Hypothalamus (tissue), 51 donors: ENCODE measurements at places on chromosomes 7 and 10.

DNA sequence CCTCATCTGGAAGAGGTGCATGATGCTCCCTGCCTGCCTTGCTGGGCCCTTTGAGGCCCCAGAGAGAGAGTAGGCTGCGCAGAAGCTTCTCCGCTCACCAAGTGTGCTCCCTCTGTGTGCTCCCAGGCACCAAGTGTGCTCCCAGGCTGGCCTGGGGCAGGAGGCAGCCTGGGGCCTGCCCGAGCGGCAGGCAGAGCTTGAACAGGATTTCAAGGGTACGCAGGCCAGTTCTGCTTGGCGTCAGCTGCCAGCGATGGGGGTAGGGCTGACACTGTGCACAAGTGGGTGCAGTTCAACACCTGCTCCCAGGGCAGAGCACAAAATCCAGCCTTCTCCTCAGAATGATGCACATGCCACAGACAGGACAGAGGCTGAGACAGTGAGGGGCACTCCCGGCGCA is 119.7 kb downstream of the FAM53B start:
- DNase-seq = no peak

DNA sequence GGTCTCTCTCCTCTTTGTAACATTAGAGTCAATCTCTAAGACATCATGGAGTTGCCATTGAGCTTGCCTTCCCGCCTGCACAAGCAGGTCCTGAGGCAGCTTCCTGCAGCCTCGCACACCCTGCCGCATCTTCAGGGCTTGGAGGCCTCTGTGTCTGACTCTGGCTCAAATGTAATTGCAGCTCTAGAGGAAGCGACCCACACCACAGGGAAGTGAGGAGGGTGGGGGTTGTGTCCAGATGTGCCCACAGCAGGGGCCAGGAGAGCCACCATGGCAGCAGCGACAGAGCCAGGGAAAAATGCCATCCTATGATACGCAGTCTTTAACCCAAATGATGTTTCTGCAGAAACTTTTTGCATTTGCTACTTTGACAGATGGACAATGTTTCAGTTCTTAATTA is 216.0 kb upstream of the ZNF32 start:
- DNase-seq = no peak

- DNase-seq = no peak
Measured at GRCh38 chr7:31116615-31117014, 64.5 kb downstream of the ADCYAP1R1 start.

GRCh38 chr10:84783386-84783785 is 455.0 kb downstream of the CCSER2 start:
- no peak for DNase-seq

DNA sequence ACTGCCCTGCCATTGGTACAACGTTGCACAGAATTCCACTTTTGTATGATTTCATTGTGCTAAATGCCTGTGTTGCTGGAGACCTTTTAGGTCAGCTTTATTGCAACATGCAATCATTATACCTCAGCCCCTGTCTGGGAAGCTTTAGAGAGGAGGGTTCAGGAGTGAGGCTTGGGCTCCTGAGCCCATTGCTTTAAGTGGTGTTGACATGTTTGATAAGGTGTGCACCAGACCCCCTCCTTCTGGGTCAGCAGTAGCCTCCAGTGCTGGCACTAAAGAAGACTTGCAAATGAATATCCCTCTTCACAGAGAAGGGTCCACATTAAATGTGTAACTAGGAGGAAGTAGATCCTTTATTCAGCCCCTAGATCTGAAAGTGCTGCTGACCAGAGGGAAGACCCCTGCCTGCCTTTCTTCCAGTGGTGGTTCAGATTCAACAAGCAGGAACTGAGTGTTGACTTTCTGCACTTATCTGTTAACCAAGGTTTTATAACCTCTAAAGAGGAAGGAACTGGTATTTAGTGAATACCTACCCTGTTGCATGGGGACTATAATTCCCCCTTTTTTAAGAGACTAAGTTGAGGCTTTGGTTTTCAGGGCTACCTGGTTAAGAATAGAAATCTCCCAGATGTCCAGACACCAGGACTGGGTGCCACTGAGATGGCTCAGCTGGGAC is 369.4 kb upstream of the IGFBP3 start:
- no peak for DNase-seq

- DNase-seq = no peak
Measured at GRCh38 chr7:121575194-121575765, 179.2 kb upstream of the FAM3C start.

GRCh38 chr7:129969881-129970446 is 17.2 kb upstream of the UBE2H start:
- DNase-seq = no peak

GRCh38 chr10:33459602-33460001 is 125.1 kb upstream of the NRP1 start:
- no peak for DNase-seq

DNA sequence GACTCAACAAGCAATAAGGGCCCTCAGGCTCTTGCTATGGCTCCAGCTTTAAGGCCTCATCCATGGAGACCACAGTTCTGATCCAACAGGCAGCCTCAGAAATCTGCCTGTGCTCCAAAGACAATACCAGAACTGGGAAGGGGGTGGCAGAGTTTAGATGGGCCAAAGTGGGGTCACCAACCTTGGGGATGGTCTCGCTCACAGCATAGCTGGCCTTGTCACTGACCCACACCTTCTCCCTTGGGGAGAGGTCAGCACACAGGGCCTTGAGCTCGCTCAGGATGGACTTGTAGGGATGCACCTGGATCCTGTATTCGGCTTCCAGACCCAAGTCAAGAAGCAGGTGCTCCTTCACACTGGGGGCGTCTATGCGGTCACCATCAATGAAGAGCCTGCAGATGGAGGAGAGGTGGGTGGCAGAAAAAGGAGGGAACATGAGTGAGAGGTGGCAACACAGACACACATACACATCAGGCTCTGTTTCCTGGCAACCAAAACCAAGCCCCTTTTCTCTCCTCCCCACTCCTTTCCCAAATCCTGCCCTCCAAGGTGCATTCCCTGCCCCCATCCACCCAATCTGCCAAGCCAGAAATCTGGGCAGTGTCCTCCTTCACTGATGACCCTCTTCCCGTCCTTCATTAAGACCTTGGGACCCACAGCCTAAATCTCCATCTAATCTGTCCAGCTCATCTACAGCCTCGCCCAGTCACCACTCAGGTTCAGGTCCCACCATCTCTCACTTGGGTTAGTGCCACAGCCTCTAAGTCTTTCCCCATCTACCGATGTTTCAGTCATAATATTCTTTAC is 40.9 kb downstream of the XPNPEP1 start:
- DNase-seq = no peak

DNA sequence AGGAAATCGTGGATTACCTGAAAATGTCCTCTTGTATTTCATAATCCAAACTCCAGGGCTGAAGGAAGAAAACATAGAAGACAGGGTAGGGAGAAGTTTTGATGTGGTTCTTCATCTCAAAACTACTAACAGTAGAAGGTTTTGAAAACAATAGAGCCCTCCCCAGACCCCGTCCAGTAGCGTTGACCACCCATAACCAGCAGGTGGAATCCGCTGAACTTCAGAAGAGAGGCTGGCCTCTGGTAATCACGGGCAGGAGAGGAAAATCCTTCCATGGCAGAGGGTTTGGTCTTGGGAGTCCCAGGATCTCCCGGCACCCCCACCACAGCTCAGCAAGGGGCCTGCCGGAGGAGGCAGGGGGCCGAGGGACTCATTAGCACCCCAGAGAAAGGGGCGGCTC is 333.4 kb upstream of the RNF32 start:
- no peak for DNase-seq

- DNase-seq = no peak
Measured at GRCh38 chr7:17772581-17773288, 167.6 kb downstream of the SNX13 start.

- DNase-seq = no peak
Measured at GRCh38 chr10:36494371-36494770, 631.0 kb upstream of the ANKRD30A start.

DNA sequence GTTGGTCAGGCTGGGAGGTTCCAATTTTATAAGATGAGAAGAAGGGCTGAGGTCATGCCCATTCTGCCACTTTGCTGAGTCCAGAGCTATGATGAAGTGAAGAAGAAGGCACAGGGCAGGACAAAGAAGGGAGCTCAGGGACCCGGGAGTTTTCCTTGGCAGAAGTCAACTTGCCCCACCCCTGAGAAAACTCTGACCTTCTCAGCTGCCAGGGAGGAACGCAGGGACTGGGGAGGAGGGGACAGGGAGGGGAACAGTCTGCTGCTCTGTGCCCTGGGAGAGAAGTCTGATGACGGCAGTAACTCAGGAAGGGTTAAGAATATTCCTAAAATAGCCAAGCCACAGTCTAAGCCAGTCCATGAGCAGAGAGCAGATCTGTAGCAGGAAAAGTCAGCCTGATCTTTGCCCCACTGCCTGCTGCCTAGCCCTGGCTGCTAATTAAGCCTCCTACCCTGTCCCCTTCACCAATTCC is 11.7 kb downstream of the ADIRF start:
- DNase-seq = no peak

DNA sequence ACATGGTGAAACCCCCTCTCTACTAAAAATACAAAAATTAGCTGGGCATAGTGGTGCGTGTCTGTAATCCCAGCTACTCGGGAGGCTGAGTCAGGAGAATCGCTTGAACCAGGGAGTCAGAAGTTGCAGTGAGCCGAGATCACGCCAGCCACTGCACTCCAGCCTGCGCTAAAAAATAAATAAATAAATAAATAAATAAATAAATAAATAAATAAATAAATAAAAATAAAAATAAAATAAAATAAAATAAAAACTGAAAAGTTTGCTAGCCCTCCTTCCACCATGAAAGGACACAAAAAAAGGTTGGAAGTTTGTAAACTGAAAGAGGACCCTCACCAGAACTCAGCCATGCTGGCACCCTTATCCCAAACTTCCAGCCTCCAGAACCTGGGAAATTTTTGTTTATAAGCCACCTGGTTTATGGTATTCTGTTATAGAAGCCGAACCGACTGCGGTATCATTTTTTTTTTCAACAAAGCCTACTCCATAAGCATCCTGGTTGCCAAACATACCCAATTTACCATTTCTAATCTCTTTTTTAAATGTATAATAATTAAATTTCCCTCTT is 448.2 kb downstream of the SEMA3D start:
- no peak for DNase-seq

GRCh38 chr10:34959321-34959720 is 130.8 kb downstream of the CUL2 start:
- no peak for DNase-seq

- DNase-seq = no peak
Measured at GRCh38 chr7:129170441-129171021, 17.9 kb upstream of the SMO start.

DNA sequence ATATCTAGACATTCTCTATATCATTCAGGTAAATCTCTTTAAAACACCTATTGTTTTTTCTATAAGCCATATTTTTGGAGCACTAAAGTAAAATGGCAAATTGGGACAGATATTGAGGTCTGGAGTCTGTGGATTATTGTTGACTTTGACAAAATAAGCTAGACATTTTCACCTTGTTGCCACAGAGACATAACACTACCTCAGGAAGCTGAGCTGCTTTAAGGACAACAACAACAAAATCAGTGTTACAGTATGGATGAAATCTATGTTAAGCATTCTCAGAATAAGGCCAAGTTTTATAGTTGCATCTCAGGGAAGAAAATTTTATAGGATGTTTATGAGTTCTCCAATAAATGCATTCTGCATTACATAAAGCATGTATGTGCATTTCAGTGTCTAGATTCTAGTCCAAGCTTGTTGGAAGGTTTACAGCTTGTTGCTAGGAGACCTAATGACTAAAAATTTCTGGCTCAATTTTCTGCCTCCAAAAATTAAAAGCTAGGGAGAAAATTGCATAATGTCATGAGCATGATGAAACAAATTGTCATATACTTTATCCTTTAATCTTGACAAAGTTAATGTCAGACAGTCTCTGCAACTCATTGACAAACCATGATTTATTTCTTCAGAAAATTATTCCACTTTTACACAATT is 18.3 kb downstream of the LIPM start:
- DNase-seq = no peak

DNA sequence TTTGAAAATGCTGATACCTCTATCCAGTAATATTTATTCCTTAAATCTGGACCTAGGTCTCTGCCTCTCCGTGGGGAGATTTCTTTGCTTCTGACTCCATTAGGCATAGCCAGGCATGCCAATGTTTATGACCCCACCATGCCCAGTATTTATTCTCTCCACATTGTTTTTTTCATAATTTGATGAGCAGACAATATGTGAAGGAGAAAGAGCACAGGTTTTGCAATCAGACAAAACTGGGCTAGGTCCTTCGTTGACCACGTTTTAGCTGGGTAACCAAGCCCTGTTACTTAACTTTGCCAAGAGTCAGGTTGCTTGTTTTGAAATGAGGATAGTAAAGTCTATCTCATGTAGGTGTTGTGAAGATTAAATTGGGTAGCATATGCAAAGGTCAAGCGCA is 21.6 kb upstream of the PRPS1L1 start:
- DNase-seq = no peak

DNA sequence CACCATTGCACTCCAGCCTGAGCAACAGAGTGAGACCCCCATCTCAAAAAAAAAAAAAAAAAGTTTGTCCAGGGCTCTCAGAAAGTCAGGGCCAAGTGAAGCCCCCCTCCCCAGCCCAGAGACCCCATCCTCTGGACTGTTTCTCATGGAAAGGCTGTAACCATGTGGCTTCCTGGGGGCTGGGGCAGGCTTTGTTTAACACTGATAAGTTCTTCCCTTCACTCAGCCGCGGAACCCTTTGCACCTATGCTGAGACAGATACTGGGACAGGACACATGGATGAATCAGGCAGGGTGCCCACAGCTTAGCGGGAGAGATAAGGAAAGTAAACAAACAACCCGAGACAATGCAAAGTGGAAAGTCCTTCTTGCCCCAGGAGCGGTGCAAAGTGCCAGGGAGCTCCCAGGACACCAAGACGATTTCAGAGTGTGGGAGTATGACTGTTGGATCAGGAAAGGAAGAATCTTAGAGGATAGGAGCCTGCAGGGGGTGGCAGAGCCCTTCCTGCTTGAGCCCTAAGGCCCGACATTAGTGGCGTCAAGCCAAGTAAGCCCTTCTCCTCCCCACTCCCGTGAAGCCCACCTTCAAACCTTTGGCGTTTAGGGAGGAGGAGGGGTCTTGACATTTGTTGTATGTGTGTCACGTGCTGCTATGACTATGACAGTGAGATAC is 11.6 kb downstream of the MLXIPL start:
- DNase-seq = no peak

DNA sequence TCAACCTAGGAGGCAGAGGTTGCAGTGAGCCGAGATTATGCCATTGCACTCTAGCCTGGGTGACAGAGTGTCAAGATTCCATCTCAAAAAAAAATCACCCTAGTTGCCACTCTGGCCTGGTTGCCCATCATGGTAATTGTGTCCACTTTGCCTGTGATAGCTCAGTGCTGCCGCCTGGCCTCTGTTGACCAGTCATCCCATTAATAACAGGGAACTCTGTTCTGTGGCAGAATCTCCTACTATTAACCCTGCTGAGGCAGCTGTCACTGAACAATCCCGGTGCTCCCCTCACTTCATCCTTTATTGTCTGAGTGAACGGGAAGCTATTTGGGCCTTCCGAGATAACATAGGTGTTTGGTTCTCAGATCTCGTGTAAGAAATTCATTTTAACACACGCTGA is 14.6 kb downstream of the ZNF3 start:
- DNase-seq = peak; percentile 21

DNA sequence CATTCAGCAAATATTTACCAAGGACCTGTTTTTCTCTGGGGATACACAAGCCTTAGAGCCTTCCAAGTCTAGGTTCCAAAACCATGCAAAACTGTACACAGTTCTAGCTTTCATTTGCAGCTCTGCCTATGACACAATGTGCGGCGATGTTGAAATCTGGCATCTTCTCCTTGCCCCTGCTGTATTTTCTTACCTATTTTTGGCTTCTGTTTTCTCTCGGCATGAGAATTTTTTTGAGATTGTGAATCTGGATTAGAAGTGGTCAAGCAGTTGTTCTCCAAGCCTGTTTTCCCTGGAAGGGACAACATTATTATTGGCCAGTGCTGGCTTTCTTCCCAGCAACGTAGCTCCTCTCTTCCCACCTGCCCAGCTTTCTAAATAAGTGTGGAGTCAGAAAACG is 176.3 kb downstream of the CREB5 start:
- no peak for DNase-seq
